NCI-H2029 treated with DMSO at 0.1 percent for 48 hours (cell line): ENCODE measurements at places on chromosomes 16 and 17.

DNA sequence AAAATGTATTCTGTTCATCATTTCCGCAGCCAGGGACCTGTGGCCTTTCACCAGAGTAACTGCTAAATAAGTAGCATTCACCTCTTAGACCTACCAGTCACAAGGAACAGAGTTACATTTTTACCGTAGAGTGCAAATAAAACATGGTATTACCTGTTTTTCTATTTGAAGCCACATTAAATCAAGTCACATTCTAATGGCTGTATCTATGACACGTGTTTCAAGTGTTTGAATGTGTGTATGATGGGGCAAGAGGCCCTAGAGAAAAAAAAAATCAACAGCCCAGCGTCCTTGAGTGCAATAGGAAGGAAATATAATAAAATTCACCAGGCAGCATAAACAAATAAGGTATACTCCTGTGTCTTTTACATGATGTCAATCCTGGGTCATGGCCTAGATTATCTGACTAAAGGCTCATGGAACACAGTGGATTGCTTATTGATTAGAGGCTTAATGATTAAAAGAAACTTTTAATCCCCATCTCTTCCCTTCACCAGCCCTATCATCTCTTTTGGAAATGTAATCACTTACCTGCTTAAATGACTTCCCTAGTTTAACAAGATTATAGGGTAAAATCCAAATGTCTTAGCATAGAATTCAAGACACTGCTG lies 168.7 kb upstream of the CDH5 start:
- DNase-seq = no peak

DNA sequence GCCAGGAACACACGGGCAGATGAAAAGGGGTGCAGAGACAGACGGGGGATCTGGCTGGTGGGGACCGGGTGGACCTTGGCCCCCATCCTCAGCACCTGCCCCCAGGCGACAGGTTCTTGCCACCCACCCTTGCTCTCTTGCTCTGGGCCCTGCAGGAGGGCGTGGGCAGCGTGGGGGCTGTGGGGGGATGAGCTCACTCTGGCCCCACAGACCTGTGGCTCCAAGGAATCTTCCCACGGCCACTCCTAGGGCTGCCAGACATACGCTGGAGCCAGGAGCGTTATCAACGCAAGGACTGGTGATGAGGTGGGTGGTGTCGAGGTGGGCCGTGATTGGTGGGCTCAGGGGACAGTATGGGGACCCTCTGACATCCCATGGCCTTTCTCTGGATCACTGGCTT lies 6.3 kb downstream of the CTRB1 start:
- no peak for DNase-seq

DNA sequence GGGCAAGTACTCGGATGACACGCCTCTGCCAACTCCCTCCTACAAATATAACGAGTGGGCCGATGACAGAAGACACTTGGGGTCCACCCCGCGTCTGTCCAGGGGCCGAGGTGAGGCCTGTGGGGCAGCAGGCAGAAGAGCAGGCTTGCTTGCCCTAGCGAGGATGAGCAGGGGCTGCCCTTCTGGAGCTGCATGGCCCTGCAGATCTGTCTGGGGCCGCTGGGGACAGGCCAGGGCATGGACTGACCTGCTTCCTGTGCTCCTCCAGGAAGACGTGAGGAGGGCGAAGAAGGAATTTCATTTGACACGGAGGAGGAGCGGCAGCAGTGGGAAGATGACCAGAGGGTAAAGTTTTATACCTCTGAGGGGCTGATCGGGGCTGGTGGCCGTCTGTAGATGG lies 5.3 kb downstream of the DHX38 start:
- no peak for DNase-seq

DNA sequence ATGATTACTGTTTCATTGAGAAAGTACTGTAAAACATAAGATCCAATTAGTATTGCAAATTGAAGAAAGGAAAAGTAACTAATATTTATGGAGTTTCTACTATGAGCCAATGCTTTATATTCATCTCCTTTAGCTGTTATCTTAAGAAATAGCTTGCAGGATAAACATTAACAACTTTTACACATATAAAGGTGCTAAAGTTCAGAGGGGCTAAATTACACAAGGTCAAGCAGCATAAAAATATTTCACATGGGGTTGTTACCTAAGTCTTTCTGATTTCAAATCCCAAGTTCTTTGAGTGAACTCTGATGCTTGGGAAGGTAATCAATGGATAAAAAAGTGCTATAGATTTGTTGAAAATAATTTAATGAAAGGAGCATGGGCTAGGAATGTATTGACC lies 765.5 kb downstream of the CDH8 start:
- no peak for DNase-seq
